ENCODE measurements at places on chromosomes 1 and 21.

GRCh38 chr1:3351449-3352298 lies 102.8 kb upstream of the ARHGEF16 start:
- DNase-seq = no peak

GRCh38 chr1:101145449-101145820 lies 91.4 kb upstream of the S1PR1 start:
- DNase-seq = no peak

DNA sequence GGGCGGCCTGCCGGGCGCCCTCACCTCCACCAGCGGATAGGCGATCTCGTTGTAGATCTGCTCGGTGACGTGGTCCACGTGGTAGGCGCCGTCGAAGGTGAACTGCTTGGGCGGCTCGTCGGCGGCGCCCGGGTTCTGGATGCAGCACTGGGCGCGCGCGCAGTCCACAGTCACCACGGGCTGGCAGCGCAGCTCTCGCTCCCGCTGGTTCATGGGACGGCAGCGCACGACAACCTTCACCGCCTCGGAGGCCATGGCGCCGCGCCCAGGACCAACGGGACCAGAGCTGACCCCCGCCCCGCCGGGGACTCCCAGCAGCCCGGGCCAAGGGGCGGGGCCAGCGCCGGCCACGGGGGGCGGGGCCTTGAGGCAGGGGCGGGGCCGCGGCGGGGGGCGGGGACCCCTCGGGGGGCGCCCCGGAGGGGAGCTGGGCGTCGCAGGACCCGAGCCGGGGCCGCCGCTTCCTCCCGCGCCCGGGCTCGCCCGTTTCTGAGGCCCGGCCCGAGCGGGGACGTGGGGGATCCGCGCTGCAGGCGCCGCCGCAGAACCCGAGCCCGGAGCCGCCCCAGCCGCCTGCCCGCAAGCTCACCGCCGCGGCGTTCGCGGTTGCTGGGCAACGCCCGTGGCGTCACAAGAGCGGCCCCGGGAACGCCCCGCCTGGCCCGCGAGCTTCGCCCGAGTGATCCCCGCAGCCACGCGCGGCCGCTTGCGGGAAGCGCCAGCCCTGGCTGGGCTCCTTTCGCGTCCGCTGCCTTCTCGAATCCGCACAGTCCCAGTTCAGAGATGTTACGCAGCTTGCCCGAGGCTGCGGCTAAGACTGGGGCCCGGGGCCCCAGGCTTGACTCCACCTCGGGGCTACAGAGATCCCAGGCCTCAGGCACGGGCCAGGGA lies at the start of gene KIF17:
KIF17 (minus strand) TSS at position 556 of the 891 bp plus-strand sequence; CDS start at position 255, 301 bp downstream.
- DNase-seq = no peak

- no peak for DNase-seq
Measured at GRCh38 chr1:155457266-155457665, 105.3 kb downstream of the ASH1L start.

DNA sequence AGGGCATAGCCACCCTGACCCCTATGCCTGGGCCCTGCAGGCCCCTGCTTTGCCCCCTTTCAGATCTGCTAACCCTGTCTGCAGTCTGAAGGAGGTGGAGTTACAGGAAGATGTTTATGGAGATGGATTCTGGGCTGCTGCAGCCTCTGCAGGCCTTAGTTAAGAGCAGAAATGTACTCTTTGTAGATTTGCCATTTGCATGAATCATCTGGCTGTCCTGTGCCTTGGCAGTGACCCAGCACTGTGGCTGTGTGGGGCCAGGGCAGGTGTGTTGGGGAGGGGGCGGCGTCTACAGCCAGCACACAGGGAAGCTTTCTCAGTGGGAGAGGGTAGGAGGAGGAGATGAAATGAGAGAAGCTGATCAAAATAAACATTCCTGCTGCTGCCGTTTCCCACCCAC lies 867.3 kb downstream of the PLA2G4A start:
- DNase-seq = no peak

DNA sequence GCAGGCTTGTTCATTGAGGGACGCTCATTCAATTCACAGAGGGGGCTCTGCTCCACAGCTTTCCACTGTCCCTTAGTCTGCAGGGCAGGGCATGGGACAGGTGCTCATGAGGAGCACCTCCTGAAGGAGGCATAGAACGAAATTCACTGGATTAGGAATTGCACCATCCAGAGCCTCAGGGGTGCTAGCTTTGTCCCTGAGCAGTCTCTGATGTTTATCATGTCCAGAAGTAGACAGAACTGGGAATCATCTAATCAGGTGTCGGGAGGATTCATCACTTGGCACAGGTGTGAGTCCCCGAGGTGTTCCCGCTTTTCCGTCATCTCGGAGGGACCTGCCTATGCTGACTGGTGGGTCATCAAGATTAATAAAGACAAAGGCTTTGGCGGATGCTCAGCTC lies 321.4 kb downstream of the AJAP1 start:
- no peak for DNase-seq

GRCh38 chr1:74340656-74341055 lies 105.5 kb downstream of the TNNI3K start:
- no peak for DNase-seq

DNA sequence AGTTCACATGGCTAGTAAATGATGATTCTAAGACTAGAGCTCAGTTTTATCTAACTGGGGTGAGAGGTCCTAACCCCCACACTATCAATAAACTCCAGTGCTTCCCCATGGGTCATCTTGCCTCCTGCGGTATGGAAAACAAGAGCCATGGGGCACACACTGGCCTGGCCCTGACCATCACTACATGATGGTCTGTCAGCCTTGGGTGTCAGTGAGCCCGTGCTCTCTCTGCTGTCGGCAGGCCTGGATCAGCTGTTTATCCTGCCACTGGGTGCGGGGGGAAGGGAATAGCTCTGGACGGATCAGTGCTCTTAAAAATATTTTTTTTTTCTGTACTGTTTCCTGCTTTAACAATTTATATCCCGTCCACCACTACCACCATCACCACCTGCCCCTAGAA lies 255.0 kb upstream of the ADGRL2 start:
- DNase-seq = no peak

DNA sequence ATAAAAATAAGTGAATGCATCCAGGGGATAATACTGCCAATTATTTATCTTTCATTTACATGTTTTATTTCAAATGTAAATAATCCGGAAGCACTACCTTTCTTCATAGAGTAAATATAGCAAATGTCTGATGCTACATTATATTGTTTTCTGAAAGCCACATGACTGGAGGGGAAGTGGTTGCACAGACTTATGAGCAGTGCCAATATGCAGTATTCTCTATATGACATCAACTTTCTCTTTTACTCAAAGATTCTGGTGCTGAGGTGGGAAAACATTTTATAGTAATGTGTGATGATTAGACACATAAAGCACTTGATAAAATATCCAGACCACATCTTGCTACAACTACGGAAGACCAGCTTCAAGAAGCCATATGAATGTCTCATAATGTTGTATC lies 314.7 kb downstream of the NEGR1 start:
- DNase-seq = no peak

GRCh38 chr1:102836991-102837390 lies 271.3 kb downstream of the COL11A1 start:
- no peak for DNase-seq

- DNase-seq = no peak
Measured at GRCh38 chr1:210978316-210978973, 155.5 kb downstream of the KCNH1 start.

DNA sequence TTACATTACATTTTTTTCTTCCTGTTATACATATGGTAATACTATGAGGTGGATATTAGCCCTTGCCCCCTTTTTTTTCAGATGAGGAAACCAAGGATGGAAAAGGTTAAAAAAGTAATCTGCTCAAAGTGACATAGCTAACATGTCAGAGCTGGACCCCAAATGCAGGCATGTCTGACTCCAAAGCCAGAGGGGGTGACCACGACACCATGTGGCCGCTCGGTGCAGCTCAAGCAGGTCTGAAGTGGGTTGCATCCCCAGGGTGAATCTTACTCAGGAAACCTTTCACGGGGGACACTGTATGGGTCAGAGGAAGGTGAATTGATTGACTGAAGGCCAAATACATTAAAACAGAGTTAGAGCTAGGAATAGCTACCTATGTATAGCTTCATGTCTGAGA lies 34.8 kb downstream of the CD34 start:
- no peak for DNase-seq

DNA sequence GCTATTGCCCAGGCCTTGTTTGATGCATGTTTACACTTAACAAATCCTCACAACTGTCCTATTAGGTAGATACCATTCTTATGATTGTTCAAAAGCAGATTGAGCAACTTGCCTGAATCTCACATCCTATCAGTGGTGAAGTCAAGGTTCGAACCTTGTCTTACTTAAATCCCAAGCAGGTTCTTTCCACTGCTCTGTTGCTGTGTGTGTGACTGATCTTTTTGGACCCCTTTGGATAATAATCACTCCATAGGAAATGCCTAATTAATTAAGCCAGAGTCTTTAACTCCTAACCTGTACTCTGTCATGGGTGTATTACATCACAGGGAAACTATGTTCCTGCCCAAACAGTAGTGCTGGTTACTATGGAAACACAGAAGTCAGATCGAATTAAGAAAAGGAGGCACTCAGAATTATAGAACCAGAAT lies 84.2 kb downstream of the SPATA46 start:
- no peak for DNase-seq

GRCh38 chr1:36523850-36524249 lies 41.1 kb upstream of the CSF3R start:
- DNase-seq = no peak

- no peak for DNase-seq
Measured at GRCh38 chr21:32256251-32256650, 22.6 kb downstream of the MIS18A start.

- no peak for DNase-seq
Measured at GRCh38 chr1:241499910-241500309, 19.6 kb downstream of the FH start.

DNA sequence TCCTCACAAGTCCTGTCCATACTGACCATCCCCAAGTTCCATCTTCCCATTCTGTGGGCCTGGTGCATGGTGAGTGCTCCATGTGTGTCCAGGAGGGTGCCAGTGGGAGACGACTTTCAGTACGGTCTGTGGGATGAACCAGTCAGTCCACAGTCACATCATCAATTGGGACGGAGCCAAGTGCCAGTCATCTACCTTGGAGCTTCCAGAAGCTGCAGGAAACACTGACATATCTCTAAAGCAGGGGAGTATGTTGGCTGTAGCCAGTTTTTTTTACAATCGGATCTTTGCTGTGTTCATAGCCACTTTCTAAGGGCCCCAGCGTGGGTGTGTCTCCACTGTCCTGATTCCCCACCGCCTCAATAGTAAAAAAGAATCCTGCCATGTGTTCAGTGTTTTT lies 13.6 kb upstream of the TRIM17 start:
- no peak for DNase-seq

GRCh38 chr21:37128076-37128475 lies 55.0 kb downstream of the TTC3 start:
- no peak for DNase-seq

GRCh38 chr1:218171302-218171893 lies 113.7 kb upstream of the RRP15 start:
- DNase-seq = no peak

DNA sequence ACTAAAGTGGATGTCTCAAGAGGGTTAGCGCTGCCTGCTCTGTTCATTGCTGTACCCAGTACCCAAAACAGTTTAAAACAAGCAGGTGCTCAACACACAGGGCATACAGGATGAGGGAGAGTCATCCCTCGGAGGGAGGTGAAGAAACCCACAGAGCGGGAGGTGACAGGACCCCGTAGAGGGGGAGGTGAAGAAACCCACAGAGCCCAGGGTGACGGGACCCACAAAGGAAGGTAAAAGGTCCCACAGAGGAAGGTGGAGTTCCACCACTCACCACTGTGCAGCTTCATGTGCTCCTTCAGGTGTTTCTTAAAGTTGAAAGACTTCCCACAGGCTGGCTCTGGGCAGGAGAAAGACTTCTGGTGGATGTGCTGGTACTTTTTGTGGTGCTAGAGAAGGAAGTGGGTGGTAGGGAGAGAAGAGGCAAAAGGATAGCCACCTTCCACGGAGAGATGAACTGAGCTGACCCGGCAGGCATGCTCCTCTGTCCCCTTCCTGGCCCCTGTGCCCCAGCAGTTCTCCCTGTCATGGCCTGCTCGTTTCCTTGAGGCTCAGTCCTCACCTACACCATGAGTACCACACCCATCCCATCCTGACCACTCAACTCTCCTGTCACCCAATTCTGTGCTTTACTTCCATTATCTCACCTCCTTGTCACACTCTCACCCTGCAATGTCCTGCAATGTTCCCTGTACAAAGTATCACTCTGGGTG lies 5.1 kb downstream of the ZNF692 start:
- DNase-seq = no peak

Measured in activated CD8-positive, alpha-beta memory T cell treated with anti-CD3 and anti-CD28 coated beads for 48 hours (primary cell).